ENCODE measurements at places on chromosomes 3 and 15.

DNA sequence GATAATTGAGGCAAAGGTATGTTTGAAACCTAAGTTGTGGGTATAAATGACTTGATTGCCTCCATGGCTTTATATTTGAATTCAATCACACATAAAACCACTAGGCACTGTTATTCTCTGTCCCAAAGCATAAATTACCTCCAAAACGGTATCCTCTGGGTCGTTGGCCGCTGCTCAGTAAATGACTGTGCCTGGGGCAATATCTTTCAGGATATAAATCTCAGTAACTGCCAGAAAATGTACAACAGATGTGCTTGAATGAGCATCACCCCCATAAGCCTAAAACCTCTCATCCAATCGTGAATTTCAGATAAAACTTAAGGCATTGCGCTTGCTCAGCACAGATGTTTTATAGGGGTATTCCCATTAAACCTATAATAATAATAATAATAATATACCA, 19.0 kb upstream of the C3orf49 start:
- DNase-seq, result no peak

- peak; percentile 23 for DNase-seq
Observed at GRCh38 chr15:83250781-83251180, 33.7 kb downstream of the BNC1 start.

GRCh38 chr3:104279617-104280016, 1087.1 kb upstream of the ALCAM start:
- peak; percentile 71 for DNase-seq

GRCh38 chr15:98669638-98670037, 21.3 kb downstream of the IGF1R start:
- no peak for DNase-seq

- DNase-seq, result no peak
Observed at GRCh38 chr3:57234613-57235575, 7.4 kb downstream of the APPL1 start.

DNA sequence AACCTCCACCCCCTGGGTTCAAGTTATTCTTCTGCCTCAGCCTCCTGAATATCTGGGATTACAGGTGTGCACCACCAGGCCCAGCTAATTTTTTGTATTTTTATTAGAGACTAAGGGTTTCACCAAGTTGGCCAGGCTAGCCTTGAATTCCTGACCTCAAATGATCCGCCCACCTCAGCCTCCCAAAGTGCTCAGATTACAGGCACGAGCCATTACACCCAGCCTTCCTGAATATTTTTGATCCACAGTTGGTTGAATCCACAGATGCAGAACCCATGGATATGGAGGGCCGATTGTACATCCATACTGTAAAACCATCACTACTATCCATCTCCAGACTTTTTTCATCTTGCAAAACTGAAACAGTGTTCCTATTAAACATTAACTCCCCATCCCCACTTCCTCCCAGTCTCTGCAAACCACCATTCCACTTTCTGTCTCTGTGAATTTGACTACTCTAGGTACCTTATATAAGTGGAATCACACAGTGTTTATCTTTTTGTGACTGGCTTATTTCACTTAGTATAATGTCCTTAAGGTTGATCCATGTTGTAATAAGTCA, 8.2 kb upstream of the TMEM62 start:
- DNase-seq, result no peak

- DNase-seq, result no peak
Observed at GRCh38 chr3:46729038-46729437, 11.4 kb upstream of the PRSS50 start.

DNA sequence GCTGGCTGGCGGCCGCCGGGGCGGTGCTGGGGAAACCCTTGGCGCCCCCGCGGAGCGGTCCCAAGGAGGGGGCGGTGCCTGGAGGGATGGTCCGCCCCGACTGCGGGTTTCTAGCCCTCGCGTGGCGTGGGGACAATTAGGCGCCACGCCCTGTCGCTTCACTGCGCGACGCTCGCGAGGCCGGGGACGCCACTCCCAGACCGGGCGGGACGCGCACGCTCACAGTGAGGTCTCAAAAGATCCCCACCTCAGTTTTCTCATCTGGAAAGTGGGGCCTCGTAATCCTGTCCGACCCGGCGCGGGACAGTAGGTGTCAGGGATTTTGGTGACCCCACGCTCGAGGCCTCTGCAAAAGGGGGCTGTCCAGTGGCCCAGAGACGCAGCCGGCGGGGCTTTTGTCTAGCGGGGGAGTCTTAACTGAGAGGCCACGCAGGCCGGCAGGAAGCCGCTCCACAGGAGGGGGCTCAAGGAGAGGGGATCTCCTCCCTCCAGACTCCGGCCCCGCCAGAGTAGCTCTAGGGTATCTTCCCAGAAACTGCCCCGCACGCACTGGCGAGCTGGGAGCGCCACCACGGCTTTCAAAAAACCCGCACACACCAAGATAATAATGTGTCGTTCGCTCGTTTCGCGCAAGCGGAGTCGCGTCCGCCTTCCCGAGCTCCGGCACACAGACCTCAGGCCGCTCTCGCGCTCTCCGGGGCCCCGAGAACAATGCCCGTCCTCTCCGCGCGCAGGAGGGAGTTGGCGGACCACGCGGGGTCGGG, 710 bp upstream of the CLK3 start:
- peak; percentile 91 for DNase-seq

GRCh38 chr3:124117486-124117885, 125.6 kb upstream of the ROPN1 start:
- DNase-seq, result peak; percentile 91

GRCh38 chr3:129611446-129611800, 4.9 kb upstream of the PLXND1 start:
- DNase-seq, result no peak

GRCh38 chr3:110815008-110815583, 256.5 kb upstream of the NECTIN3 start:
- peak; percentile 87 for DNase-seq

DNA sequence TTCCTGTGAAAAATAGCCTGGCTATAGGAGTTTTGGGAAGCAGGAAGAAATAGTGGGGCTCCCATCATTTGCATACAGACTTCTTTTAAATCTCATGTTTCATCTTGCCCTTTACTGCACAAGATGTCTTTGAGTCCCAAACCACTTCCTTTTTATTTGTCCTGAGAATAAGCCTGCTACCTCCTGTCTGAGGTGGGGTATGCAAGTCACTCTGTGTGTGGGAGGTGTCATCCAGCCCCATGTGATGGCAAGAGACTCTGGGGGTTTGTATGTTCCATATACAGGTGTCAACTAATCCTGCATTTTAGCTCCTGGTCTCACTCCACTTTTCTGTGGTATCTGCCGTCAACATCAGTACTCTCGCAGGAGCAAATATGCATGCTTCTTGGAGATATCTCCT, 102.0 kb downstream of the OTOL1 start:
- no peak for DNase-seq

GRCh38 chr3:154111365-154111935, 9.7 kb upstream of the ARHGEF26 start:
- no peak for DNase-seq

DNA sequence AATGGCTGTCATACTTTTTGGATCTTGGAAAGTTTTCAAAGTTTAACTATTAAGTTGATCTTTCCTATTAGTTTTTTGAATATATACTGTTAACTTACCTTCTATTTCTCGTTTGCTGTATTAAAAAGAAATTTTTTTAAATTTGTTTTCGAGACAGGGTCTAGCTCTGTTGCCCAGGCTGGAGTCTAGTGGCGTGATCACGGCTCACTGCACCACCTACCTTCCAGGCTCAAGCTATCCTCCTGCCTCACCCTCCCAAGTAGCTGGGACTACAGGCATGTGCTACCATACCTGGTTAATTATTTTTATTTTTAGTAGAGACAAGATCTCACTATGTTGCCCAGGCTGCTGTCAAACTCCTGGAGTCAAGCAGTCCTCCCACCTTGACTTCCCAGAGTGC, 4.6 kb downstream of the KNL1 start:
- no peak for DNase-seq

GRCh38 chr15:62912808-62913207, 129.7 kb upstream of the TPM1 start:
- no peak for DNase-seq

DNA sequence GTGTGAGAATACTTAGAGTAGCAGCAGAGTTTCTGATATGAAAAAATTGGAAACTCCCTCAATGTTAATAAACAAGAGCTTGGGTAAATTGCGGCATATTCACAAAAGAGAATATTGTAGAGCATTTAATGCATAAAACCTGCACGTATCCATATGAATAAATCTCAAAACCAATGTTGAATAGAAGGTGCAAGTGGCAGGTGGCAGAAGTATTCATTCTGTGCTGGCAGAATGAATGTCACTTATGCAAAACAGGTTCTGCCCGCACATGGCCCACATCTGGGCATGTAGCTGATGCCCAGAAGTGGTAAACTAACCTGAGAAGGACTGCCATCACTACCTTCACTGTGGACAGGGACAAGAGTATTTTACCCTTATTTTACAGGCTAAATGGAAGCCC, 14.1 kb upstream of the PRSS50 start:
- no peak for DNase-seq

GRCh38 chr15:48871542-48871941, 6.4 kb upstream of the EID1 start:
- peak; percentile 40 for DNase-seq

- DNase-seq, result peak; percentile 96
Observed at GRCh38 chr3:184399410-184399809, 19.6 kb downstream of the CHRD start.

- peak; percentile 24 for DNase-seq
Observed at GRCh38 chr15:83322061-83322460, 37.6 kb upstream of the BNC1 start.

GRCh38 chr3:12224181-12225147, 64.4 kb upstream of the PPARG start:
- DNase-seq, result no peak

DNA sequence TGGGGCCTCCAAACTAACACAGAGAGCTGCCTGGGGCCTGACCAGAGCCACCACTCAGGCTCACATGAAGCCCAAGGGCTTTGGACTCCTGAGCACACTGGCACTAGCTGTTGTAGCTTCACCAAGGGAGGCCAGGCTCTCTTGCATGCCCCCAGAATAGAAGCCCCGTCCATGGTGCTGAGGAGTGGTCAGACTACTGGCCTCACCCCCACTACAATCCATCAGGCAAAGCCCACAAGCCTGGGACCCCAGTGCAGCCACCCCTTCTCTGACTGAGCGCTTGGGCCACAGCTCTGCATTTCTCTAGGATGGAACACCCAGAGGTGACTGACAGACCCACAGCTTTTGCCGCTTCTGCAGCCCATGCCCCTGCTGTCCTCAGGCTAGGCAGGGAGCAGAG, 180.8 kb downstream of the PYDC2 start:
- no peak for DNase-seq

DNA sequence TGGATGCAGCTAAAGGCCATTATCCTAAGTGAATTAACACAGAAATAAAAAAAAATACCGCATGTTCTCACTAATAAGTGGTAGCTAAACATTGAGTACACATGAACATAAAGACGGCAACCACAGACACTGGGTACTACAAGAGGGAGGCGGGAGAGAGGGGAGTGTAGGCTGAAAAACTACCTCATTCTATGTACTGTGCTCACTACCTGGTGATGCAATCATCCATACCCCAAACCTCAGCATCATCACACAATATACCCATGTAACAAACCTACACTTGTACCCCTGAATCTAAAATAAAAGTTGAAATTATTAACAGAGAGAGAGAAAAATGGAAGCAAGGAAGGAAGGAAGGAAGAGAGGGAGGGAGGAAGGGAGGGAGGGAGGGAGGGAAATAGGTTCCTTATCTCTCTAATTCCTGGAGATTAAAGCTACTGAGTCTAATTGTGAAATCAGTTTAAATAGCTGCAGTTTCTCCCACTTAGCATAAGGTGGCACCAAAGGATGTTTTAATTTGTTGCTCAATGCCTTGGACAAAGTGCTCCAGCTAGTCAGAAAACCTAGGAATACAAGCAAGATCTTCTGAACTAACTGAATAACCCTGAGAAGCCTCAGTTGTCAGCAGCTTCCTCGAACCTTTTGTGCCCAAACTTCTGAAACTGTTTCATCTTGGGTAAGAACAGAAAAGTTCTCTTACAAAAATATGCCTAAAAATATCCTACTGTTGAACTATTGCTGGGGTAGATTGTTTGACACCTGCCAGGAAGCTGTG, 79.4 kb upstream of the ATP11B start:
- DNase-seq, result peak; percentile 80

DNA sequence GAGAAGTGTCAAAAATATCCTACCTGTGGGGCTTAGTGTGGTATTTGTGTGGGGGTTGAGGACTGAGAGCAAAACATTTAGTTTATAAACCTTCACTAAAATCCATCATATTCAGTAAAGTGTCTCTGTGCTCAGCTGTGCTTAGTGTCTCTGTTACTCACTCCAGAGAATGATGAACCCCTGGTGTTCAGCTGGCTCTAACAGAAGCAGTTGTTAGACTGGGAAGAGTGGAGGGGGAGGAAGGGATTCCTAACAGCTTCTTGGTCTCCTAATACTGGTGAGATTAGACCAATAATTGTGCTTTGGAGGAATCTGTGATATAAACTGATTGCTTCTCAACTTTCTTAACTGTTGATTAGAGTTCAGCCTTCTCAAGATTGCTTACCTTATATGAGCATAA, 1123.5 kb downstream of the ROBO2 start:
- DNase-seq, result no peak

GRCh38 chr15:43845421-43845820, 18.6 kb downstream of the WDR76 start:
- DNase-seq, result no peak

DNA sequence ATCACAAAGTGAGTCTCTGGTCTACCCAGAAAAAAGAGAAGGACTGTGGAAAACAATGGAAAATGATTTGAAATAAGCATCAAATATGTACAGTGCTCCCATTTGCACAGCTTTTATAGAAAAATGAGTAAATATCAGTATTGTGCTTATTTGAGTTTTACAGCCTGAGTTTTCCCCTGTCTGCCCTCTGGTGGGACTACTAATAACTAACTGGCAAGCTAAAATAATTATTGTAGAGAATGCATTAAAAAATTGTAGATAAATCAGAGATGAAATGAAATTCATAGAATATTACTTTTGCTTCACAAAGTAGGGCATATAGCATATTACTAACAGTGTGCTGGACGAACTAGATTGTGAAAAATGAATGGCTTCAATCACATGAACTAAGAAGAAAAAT, 287.1 kb downstream of the NAALADL2 start:
- peak; percentile 56 for DNase-seq

DNA sequence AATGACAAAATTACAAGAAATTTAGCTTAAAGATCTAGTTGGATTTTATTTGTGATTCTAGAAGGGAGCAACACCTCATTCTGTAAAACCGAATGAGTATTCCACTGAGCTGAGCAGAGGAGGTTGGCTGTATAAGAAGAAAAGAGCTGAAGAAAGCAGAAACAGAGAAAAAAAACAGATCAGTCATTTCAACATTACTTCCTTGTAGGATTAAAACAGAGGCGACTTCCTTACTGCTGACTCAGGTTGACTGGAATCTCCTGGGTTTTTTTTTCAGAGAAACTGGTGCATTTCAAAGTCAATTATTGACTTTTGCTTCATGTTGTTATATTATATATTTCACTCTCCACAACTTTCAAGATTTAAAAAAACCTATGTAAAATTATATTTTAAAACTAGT, 368.1 kb upstream of the UBE2E2 start:
- DNase-seq, result peak; percentile 13

GRCh38 chr15:38406436-38406835, 47.5 kb upstream of the FAM98B start:
- peak; percentile 36 for DNase-seq

GRCh38 chr15:33960549-33960935, 7.8 kb upstream of the CHRM5 start:
- DNase-seq, result no peak

- no peak for DNase-seq
Observed at GRCh38 chr3:71708476-71709105, 16.6 kb downstream of the EIF4E3 start.

- peak; percentile 47 for DNase-seq
Observed at GRCh38 chr3:57998366-57999283, 9.6 kb upstream of the FLNB start.

- no peak for DNase-seq
Observed at GRCh38 chr3:153439780-153440179, 277.8 kb downstream of the RAP2B start.
